ENCODE measurements at places on chromosomes 5 and 9.
A peak's percentile ranks its signal among the peaks of the same experiment; 100 is the strongest.

- DNase-seq: no peak
These were observed 602 bp downstream of the RPL37 start for GRCh38 chr5:40834391-40834848.

DNA sequence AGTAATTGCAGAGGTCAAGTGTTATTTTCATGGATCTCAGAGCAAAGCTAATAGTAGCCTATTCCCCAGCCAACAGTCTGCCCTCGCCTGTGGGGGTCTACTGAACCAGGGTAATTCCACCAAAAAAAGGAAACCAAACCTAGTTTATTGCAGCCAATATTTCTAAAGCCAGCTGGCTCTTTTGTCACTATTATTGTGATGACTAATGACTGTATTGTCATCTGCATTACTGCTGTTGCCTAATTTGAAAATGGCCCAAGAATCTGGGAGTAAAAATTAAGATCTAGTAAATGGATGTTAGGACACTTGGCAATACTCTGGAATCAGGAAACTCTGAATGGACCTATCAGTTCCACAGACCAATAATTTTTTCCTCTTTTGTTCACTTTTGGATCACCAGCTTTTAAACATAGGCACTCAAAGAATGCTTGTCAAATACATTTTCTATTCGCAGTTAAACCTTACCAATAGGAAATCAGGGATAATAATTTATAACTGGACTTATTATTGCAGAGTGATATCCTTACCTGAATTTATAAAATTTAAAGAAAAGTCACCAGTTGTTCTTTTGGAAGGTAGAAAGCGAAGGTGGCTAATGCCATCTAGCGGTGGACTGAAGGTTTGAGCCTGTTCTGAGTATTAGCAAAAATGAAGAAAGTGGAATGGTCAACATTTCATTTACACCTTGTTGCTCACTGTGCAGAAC is 69.2 kb downstream of the SYK start:
- DNase-seq: no peak

GRCh38 chr5:155136216-155136850 is 122.8 kb downstream of the KIF4B start:
- no peak for DNase-seq

- no peak for DNase-seq
These were observed 17.9 kb upstream of the ZCCHC7 start for GRCh38 chr9:37102486-37102885.

GRCh38 chr5:139637438-139638089 is 10.6 kb upstream of the CXXC5 start:
- DNase-seq: no peak

DNA sequence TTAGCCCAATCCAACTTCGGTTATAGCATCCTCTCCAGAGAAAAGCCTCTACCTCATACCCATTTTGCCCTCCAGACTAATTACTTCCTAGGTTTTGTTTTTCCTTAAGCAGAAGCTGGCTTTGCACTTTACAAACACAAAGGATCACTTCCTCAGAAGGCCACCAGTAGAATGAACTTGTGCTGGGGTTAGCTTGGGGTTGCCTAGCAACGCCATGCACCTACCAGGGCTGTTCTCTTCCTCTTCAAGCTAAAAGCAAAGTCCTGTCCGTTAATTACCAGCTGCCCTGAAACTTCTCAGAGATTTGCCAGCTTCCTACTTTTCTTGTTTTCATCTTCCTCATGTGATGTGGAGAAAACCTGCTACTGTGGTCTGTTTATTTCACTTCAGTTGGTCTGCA is 132.0 kb upstream of the WWC1 start:
- no peak for DNase-seq

DNA sequence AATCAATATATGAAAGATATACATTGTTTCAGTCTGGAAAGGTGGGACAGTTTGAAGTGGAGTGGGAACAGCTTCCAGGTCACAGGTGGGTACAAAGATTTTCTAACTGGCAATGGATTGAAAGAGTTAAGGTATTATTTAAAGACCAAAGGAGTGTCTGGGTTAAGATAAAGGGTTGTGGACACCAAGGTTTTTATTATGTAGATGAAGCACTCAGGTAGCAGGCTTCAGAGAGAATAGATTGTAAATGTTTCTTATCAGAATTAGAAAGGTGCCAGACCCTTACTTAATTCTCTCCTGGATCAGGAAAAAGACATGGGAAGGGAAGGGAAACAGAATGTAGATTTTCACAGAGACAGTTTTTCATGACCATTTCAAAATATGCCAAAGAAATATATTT is 1174.8 kb downstream of the MAT2B start:
- no peak for DNase-seq

GRCh38 chr5:150540615-150541396 is 32.9 kb downstream of the NDST1 start:
- no peak for DNase-seq

DNA sequence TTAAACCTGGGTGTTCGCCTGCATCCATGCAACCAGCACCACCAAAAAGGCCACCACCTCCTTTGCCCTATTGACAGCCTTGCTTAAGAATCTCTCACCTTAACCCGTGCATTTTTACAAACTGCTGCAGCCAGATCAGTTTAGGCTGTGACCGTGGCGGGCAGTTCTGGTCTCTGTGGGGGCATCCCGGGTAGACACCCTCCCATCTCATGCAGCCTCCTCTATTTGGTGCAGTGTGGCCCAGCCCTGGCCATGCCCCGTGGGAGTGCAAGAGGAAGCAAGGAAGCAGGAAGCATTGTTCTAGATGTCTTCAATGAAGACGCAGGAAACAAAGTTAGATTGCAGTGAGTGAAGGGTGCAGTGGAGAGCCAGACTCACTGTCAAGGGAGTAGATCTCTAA is 108.8 kb upstream of the MVB12B start:
- no peak for DNase-seq

DNA sequence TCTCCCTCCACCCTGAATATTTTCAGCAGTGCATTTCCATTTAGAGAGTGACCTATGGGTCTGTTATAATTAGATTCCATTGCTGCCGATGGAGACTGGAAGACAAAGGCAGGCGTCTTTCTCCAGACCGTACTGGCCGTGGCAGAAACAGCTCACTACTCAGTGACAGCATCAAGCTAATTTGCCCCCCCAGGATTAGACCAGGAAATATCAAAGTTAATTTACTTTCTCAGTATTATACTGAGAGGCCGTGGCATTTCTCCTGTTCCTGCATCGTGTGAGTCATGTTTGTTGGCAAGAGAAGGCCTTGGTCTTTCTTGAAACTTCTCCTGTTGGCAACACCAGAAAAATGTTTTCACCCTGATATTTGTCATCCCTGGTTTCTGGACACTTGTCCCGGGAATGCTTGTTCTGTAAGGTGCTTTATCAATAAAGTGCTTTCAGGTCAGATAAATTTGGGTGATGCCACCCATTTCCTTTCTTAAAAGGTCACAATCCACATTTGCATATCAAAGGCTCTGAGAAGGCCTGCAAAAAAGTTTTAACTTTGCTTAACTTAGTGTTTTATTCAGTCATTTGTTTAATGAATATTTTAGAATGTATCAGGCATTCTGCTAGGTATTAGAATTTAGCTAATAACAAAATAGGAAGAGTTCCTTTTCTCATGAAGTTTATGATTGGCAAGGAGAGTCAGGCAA is 28.4 kb downstream of the SV2C start:
- DNase-seq: no peak

DNA sequence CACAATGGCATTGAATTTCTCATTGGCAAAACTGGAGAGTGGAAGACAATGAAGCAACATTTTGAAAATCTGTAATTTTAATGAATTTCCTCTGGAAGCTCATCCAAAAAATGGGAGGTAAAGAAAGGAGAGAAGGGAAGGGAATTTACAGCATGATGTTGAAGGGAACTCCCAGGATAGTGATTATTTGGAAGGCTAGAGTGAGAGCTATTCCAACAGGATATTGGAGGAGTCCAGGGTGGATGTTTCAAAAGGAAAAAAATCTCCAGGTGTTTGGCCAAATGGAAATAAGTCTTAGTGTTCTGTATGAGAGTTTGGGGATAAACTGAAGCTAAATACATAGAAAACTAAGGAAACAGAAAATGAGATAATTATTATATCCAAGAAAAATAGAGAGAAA is 106.2 kb downstream of the IZUMO3 start:
- DNase-seq: no peak

DNA sequence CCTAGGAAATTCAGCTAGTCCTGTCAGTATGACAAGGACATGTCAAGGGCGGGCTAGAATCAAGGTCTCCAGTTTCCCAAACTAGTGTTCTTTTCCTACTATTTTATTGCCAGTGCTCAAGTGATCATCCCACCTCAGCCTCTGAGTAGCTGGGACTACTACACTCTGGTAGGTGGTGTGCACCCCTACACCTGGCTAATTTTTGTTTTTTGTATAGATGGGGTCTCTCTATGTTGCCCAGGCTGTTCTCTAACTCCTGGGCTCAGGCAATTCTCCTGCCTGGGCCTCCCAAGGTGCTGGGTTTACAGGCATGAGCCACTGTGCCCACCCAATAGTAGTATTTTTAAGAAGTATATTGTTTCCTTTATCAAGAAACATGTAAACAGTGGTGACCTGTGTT is 54.0 kb downstream of the C9orf85 start:
- no peak for DNase-seq

DNA sequence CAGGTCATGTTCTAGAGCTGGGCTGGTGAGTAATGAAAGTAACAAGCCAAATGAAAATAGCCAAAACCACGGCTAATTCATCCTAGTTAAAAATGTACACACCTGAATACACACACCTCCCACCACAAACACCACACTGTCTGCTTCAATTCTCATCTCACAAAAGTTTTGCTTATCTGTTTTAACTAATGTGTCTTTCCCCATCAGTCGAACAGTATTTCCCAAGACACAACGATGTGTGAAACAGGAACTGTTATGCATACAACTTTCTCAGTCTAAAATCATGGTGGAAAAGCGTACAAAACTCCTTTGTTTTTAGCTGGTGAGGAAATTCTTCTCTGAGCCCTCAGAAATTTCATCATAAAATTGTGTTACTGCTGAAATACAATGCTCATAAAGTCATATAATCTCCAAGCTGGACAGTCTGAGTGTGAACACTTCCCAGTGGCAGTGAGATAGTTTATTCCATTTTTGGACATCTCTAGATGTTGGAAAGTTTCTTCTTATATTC is 242.4 kb downstream of the EFNA5 start:
- no peak for DNase-seq

DNA sequence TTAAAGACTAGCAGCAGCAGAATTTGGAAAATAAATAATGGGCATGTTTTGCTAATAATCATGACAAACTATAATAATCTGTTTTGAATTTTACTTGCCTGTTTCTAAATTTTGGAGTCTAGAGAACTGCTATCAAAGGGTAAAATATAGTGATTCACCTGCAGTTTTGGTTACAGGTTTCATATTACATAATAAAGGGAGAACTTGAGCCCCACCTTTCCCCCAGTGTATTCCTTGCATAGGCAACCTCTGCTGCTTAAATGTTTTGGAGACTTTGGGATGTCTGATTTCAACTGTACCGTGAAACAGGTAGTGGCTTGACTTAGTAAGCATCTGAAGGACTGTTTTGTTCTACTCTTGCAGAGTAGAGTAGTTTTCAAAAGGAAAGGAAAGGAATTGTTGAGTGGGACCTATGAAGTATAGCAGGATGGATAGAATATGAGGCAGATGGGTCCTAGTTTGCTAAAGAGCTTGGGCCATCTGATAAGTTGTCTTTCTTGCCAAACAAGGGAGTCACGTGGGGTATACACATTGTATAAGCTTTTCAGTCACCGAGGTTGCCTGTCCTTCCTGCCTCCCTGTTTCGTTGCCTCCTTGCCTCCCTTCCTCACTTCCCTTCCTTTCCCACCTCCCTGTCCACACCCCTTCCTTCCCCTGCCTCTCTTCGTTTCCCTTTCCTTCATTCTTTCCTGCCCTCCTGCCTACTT is 19.1 kb downstream of the CREBRF start:
- no peak for DNase-seq

GRCh38 chr9:109753308-109753707 is 26.7 kb upstream of the PALM2AKAP2 start:
- DNase-seq: no peak

GRCh38 chr9:91131433-91131839 is 230.3 kb downstream of the AUH start:
- DNase-seq: peak; percentile 35

DNA sequence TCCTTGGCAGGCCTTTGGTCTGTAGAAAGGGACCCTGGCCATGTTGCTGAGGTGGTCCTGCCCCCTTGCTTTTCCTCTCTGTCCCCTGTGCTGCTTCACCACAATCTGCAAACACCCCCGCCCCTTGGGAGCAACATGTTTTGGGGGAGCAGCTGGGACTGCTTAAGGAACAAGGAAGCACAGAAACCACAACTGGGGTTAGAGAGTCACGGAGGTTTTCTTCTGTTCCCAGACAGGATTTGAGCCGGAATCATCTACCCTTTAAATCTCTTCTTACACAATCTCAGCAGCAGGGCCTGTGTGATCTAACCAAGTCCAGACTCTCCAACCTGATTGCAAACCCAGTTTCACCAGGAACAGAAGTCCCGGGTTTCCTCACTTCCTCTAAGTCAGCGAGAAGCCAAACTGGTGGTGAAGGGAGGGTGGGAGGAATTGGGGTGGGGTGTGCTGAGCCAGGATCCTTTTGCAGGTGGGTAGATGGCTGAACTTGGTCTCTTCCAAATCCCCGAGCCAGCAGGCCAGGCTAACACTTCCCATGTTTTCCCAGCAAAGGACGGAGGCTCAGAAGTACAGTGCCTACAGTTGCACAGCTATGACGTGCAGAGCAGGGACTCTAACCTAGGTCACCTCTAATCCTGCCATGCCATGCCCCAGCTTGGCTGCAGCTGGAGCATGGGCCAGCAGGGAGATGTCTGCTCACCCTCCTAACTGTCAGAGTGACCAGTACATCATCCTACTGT is 25.0 kb downstream of the SH3PXD2B start:
- DNase-seq: no peak

GRCh38 chr5:80607832-80608231 is 37.8 kb upstream of the ANKRD34B start:
- DNase-seq: no peak

DNA sequence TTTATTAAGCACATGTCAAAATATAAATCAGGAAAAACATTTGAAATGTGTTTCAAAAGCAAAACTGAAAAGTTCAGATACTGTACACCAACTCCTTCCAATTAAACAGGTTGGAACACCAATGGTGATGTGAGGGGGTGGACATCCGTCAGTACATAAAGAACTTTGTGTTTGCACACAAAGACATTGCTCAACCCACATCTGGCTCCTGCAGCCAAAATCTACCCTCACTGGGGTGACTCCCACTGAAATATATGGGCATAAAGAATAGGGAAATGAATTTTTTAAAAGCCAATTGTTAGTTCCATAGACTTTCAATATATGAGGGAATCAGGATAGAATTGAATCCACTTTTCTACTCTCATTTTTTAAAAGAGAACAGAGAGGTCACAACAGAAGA is 63.9 kb downstream of the MEGF9 start:
- DNase-seq: no peak

GRCh38 chr9:83334320-83334719 is 203.9 kb downstream of the FRMD3 start:
- DNase-seq: peak; percentile 47

- no peak for DNase-seq
These were observed 1635.4 kb upstream of the C9orf72 start for GRCh38 chr9:29208670-29209069.

GRCh38 chr9:113151696-113152630 is 1.2 kb downstream of the SLC31A2 start:
- DNase-seq: no peak

GRCh38 chr5:40240671-40241070 is 439.0 kb upstream of the PTGER4 start:
- DNase-seq: no peak

- DNase-seq: peak; percentile 16
These were observed 1.9 kb upstream of the RIC1 start for GRCh38 chr9:5626727-5627634.

Measured in activated CD4-positive, CD25-positive, alpha-beta regulatory T cell treated with anti-CD3 and anti-CD28 coated beads, Interleukin-2, amount 50 U/mL, for 16 hours (primary cell).